ENCODE measurements at places on chromosomes 16 and 17. TPM values are rescaled to one million over a fixed set of nuclear protein-coding genes. Genes with fewer than 3 reads are reported as not detected.
A peak's percentile ranks its signal among the peaks of the same experiment; 100 is the strongest.

The HNF1B gene
- 0.13 TPM for total RNA-seq

GRCh38 chr17:18323507-18324139 lies 8.5 kb downstream of the SMCR8 start:
- DNase-seq: no peak

The KRTAP1-1 gene
- not detected for total RNA-seq

DNA sequence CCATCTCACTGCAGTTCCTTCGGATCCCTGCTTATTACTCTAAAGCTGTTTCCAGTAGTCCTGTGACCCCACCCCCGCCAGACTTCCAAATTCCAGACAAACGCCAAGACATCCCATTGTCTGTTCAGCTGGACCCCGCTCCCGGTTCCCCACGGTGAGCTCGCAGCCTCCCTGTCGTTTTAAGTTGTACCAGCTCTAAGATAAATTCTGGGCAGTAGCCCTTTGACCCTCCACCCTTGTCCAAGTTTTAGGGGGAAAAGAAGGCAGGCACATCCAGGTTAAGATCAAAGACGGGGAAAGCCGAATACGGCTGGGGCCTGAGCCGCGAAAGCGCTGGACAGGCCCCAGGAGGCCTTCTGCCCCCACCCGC lies 589 bp downstream of the ARL6IP1 start:
- DNase-seq: no peak

The PRCD gene
- total RNA-seq: 2.1 TPM

GRCh38 chr16:19127205-19127604 lies 13.4 kb downstream of the ITPRIPL2 start:
- DNase-seq: no peak

GRCh38 chr17:14341866-14342265 lies 41.0 kb downstream of the HS3ST3B1 start:
- DNase-seq: no peak

- no peak for DNase-seq
Observed at GRCh38 chr17:81907219-81908145, 3.7 kb downstream of the PCYT2 start.

The HBA2 gene
- not detected for total RNA-seq

The CCL1 gene
- total RNA-seq: not detected

The RAP1GAP2 gene
- total RNA-seq: 63.4 TPM

DNA sequence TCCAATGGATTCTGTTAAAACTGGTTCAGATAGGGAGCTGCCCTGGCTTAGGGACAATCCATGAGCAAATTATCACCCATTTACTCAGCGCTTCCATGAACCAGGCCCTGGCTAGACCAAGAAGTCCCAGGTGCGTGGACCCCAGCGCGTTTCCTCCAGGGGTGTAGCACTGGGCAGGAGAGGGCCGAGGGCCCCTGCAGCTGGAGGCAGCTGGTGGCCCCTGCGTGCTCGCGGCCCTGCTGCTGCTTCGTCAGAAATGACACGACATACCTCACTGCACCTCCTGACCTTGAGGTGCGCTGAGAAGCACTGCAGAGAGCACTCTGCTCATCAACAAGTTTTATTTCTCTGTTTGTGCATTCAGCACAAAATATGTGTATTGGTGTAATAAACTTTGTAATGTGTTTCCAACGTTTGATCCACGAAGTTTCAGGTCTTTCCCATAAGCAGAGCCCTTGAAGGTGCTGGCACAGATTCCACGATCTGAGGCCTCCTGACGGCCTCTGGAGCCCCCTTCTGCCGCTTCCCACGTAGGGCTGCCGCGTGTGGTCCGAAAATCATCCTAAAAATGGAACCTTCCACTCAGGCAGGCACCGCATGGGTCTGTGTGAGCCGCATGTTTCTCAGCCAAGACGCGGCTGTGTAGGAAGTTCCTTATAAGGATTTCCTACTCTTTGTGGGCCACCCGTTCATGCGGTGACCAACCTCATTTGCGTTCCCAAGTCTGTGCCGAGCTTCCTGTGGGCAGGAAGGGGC lies 50.8 kb upstream of the ZCCHC14 start:
- DNase-seq: no peak

The ABI3 gene
- 1.1 TPM for total RNA-seq

The DNAAF1 gene
- 0.27 TPM for total RNA-seq

GRCh38 chr17:4297351-4297750 lies 33.6 kb upstream of the ANKFY1 start:
- DNase-seq: no peak

- DNase-seq: no peak
Observed at GRCh38 chr17:56648806-56649205, 55.3 kb downstream of the NOG start.

The SLC16A5 gene
- total RNA-seq: 17.1 TPM

DNA sequence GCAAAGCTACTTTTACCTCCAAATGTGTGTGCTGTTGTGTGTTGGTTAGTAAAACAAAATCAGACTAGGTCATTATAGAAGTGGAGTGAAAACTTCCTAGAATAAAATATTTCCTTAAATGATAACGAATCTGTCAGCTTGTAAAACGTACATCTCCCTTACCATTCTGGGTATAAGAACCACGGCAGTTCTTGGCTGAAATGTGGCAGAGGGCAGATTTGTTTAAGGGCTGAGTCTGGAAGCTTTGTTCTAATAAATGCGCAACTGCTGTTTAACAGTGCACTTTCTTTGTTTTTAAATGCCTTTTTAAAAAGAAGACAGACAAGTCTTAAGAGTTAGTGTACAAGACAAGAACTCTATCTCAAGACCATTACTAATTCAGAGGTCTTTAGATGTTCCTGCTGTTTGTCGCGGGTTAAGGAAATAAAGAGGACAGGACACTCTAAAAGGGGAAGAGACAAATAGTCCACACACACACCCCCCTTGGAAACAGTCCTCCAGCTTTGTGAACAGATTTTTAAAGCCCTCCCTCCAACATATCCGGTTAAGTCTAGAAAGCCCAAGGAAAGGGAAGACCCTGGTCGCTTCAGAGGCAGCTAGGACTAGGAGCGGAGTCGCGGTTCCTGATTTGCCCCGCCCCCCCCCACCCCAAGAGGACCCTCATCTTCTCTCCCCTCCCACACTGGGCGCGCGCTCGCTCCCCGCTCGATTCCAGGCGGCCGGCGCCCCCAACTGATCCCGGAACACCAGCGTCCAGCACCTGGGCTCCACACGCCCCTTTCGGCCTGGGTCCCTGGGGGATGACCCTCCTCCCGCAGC lies 658 bp downstream of the SYNRG start:
- peak; percentile 27 for DNase-seq

- peak; percentile 33 for DNase-seq
Observed at GRCh38 chr17:30243002-30243401, 7.5 kb upstream of the SLC6A4 start.

DNA sequence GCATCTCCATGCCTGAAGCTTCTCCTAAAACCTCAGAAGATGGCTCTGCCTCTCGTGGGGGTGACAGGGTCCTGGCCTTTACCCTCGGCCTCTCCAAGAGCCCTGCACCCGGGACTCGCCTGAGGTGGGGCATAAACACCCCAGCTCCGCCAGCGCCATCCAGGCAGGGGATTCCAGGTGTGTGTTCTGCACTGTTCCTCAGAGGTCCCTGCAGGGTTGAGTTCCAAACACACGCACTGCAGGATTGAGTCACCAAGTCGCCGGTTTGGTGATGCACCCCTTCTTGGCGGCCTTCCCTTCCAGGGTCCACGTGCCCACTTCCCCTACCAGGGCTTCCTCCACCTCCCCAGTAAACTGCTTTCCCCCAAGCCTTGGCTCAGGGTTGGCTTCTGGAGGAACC lies 40.0 kb upstream of the RBFOX3 start:
- DNase-seq: peak; percentile 16

DNA sequence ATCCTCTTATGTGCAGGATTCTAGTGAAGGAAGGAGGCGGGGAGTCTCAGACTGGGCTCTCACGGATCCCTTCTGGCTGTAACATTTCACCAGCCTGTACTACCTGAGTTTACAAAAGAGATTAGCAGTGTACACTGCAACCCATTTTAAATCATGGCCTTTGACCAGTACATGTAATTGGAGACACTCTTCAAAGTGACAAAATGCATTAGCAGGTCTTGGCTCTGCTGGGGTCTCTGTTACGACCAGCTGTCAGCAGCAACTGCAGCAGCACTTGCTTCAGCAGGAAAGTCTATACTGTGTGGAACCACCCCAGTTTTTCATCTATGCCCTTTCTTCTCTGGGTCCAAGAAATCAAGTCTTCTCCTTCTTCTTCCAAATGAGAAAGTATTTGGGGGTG lies 322.8 kb upstream of the ASIC2 start:
- no peak for DNase-seq

- DNase-seq: peak; percentile 48
Observed at GRCh38 chr17:61863801-61864126, 436 bp upstream of the BRIP1 start.

The CCNF gene
- 55.9 TPM for total RNA-seq

DNA sequence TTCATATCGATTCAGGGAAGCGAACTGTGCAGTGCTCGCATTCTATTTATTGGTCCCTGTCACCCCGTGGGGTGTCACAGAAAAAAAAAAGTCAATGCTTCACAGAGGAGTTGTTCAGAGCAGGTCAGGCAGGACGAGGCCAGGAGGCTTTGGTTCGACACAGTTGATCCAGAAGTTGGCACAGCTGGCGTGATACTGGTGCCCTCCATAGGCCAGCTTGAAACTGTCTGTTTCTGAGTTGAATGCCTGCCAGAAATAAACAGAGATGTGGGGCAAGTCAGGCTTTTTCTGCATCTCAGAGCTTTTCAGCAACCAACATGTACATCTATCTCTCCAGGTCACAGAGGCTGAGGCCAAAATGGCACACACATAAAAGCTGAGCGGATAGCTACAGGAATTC lies 29.1 kb downstream of the DUSP14 start:
- DNase-seq: no peak

- DNase-seq: no peak
Observed at GRCh38 chr16:71895679-71896365, 491 bp downstream of the IST1 start.

The IGF2BP1 gene
- 513 TPM for total RNA-seq

The CCL8 gene
- total RNA-seq: not detected

DNA sequence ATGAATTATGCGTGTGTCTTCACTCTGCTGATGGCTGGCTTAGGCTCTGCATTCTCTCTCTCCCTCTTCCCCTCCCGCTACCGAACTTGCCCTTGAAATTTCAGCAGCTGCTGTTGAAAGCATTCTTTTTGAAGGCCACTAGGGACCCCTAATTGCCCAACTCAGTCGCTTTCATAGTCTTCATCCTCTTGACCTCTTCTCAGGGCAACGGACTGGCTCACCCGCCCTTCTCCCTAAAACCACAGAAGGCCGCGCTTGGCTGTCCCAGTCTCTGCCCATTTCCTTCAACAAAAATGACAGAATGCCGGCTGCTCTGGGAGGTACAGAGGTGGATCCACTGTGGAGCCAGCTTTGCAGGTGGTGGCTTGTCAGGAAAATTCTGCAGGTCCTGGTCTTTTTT lies 21.0 kb upstream of the FMNL1 start:
- no peak for DNase-seq
